Pericardium fibroblast (primary cell): ENCODE measurements at places on chromosomes 1 and 21. TPM values are rescaled to one million over a fixed set of nuclear protein-coding genes. Genes with fewer than 3 reads are reported as not detected.

AXDND1 gene
- 0.09 TPM in 1 of 2 replicates, not detected in the other for total RNA-seq

RCAN3 gene
- total RNA-seq, result 1.5 and 1.9 TPM in 2 replicates

CHI3L1 gene
- total RNA-seq, result 39.8 and 238 TPM in 2 replicates

FCRL5 gene
- total RNA-seq, result not detected in 2 replicates

ADAMTS5 gene
- 4.4 and 17.4 TPM in 2 replicates for total RNA-seq

LRRC71 gene
- not detected in 2 replicates for total RNA-seq

TRPM2 gene
- not detected in 2 replicates for total RNA-seq

NEGR1 gene
- 3.0 and 9.2 TPM in 2 replicates for total RNA-seq

SYPL2 gene
- 0.23 and 1.4 TPM in 2 replicates for total RNA-seq

CFHR1 gene
- total RNA-seq, result 0.12 TPM in 1 of 2 replicates, not detected in the other

FCN3 gene
- 0.12 TPM in 1 of 2 replicates, not detected in the other for total RNA-seq

BCAS2 gene
- 15.6 and 27.7 TPM in 2 replicates for total RNA-seq

BRINP3 gene
- total RNA-seq, result 0.70 TPM in 1 of 2 replicates, not detected in the other

AMY1C gene
- total RNA-seq, result not detected in 2 replicates

SCMH1 gene
- total RNA-seq, result 15.3 and 18.8 TPM in 2 replicates

CLCA4 gene
- not detected in 2 replicates for total RNA-seq

NHLH1 gene
- under 0.01 TPM in 1 of 2 replicates, not detected in the other for total RNA-seq

RHCE gene
- 0.09 and 1.2 TPM in 2 replicates for total RNA-seq

MSH4 gene
- total RNA-seq, result 0.17 TPM in 1 of 2 replicates, not detected in the other

ADGRL2 gene
- 54.5 and 74.1 TPM in 2 replicates for total RNA-seq

HTR6 gene
- not detected in 2 replicates for total RNA-seq

TNFRSF18 gene
- total RNA-seq, result not detected in 2 replicates

KCNK1 gene
- total RNA-seq, result 1.4 and 2.4 TPM in 2 replicates

CFHR4 gene
- not detected in 2 replicates for total RNA-seq

ARHGEF16 gene
- total RNA-seq, result 0.23 TPM in 1 of 2 replicates, not detected in the other

ABCA4 gene
- 0.12 TPM in 1 of 2 replicates, not detected in the other for total RNA-seq

NR5A2 gene
- total RNA-seq, result 2.3 TPM in 1 of 2 replicates, not detected in the other

BRDT gene
- not detected in 2 replicates for total RNA-seq

EPRS1 gene
- total RNA-seq, result 60.3 and 86.2 TPM in 2 replicates

RAB42 gene
- 5.5 and 8.3 TPM in 2 replicates for total RNA-seq

GJA4 gene
- total RNA-seq, result 0.12 and 0.34 TPM in 2 replicates
